ENCODE measurements at places on chromosomes 6 and 20.

DNA sequence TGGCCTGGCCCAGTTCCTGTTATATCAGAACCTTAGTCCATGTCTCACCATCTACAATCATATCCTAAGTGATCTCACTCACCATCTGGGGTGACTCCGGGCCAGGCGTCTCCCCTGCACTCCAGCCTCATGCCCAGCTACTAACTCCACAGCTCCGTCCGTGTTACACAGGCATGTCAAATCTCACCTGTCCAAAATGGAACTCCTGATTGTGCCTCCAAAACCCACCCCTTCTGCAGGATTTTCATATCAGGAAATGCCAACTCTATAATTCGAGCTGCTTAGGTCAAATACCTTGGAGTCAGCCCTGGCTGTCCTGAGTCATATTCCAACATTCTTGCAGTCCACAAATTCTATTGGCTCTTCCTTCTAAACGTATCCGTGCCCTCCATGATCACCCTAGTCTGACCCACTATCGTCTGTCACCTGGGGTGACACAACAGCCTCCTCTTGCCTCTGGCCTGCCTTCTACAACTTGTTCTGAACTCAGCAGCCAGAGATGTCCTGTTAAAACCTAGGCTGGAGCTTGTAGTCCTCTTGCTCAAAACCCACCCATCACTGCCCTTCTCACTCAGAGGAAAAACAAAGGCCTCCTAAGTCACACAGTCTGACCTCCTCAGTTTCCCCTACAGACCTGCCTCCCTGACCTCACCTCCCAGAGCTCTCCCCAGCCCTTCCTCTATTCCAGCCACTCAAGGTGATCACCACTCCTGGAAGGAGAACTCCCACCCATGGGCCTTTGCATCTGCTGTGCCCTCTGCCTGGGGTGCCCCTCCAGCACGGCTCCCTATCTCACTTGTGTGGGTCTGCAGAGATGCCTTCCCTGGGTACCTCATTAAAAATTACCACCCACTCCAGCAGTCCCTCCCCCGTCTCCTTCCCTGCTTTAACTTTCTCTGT, 85.3 kb upstream of the SIRPA start:
- no peak for DNase-seq

DNA sequence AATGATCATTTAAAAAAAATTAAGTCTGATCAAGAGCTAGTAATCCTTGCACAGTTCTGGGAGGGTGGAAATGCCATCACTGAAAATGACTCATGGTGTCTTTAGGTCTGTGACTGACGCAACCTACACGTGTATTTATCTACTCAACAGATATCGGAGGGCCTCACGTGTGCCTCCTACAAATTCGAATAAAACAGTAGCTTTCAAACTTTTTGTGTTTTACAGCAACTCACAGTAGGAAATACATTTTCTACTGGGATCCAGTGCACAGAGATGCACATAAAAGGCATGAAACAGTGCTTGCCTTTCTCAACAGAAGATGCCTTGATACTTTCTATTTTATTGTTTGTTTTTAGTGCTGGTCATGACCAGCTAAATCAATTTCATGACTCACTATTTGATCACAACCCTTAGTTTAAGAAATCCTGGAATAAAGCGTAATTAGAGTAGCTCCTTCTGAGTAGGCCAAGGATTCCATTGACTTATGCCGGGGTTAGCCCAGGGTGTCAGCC, 210.0 kb upstream of the SNX9 start:
- no peak for DNase-seq

DNA sequence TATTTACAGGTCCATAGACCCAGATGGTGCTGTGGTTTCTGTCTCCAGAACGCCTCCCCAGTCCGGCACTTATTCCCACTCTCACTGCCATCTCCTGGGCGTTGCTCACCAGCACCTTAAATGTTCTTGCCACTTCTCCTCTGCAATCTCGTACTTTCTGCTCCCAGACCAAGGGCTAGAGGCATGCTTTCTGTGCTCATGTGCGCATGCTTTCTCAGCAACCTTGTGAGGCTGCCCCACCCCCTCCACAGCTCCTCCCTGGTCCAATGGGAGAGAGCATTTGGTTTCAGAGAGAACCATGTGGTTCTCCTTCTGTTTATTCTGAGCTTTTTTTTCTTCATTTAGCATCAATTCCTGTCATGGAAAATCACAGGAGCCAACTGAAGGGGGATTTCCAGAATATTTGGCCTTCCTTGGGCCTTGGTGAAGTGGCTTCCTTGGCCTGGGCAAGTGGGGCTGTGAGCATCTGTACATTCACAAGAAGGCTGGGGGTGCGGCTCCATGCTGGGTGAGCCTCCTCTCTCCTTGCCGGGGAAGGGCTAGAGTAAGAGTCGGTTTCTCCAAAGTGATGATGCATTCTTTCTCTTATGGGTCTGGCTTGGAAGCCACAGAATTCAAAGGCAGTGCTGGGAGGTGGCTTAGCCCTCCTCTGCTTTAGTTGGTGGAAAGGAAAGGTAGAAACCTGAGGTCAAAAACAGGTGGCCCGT, 66.6 kb downstream of the PHACTR3 start:
- no peak for DNase-seq

- no peak for DNase-seq
Measured at GRCh38 chr6:40323881-40324634, 263.1 kb downstream of the LRFN2 start.

DNA sequence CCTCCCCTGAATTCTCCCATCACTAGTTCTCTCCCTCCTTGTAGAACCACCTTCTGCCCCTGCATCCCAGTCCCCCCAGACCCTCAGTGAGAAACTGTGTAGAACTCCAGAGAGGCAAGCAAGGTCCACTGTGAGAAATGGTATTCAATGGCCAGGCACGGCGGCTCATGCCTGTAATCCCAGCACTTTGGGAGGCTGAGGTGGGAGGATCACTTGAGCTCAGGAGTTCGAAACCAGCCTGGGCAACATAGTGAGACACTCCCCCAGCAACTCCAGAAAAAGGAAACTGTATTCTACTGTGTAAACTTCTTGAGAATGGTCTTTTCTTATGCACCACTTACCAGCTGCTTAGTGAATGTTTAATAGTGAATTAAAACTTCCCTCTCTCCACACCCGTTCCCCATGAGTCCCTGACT, 8.2 kb upstream of the CD83 start:
- no peak for DNase-seq

- DNase-seq: no peak
Measured at GRCh38 chr20:49510562-49511122, 28.2 kb upstream of the KCNB1 start.

- no peak for DNase-seq
Measured at GRCh38 chr6:35445691-35446090, 6.4 kb upstream of the FANCE start.

GRCh38 chr6:52104979-52105378, 17.6 kb upstream of the PKHD1 start:
- no peak for DNase-seq

GRCh38 chr20:19512886-19513677, 245.0 kb upstream of the RIN2 start:
- DNase-seq: no peak

DNA sequence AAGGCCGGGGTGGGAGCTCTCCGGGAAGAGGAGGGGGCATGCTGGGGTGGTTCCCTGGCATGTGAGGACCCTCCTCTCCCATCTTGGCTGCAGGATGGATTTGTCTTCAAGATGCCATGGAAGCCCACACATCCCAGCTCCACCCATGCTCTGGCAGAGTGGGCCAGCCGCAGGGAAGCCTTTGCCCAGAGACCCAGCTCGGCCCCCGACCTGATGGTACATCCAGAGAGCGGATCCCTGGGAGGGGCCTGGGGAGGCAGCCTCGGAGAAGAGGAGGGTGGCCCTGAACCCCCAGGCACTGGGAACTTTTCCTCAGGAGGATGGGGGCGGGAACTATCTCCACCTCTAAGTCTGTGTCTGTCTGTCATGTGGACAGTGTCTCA, 4.8 kb downstream of the CDC25B start:
- DNase-seq: no peak

- DNase-seq: no peak
Measured at GRCh38 chr6:152356662-152357061, 280.5 kb downstream of the SYNE1 start.

DNA sequence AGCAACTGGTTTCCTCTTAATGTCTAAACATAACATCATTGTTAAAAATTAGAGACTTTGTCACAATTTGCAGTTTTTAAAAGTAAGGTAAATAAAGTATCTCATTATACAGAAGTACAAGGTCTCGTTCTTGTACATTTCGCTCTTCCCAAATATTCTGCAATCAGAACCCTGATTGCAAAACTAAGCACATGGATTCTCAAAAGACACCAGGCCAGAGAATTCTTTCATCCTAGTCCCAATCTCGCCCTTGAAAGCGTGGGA, 355 bp upstream of the AKAP7 start:
- no peak for DNase-seq
